ENCODE measurements at places on chromosomes 12 and 14. TPM values are rescaled to one million over a fixed set of nuclear protein-coding genes. Genes with fewer than 3 reads are reported as not detected.

GRCh38 chr12:87866578-87867292 lies 162.5 kb downstream of the C12orf50 start:
- H3K36me3 ChIP-seq = no peaks in the 10 kb centered on the region
- no peak overlapping the region for H3K27ac ChIP-seq
- no peaks in the 10 kb centered on the region for H3K27me3 ChIP-seq

- peaks cover 27% of the 10 kb centered on the region for H3K27me3 ChIP-seq
- DNase-seq = no peak
- H3K4me3 ChIP-seq = no peak overlapping the region
- H3K27ac ChIP-seq = no peak overlapping the region
- H3K36me3 ChIP-seq = no peaks in the 10 kb centered on the region
Measured at GRCh38 chr12:125983094-125983783, 918.0 kb downstream of the AACS start.

- no peaks in the 10 kb centered on the region for H3K27me3 ChIP-seq
- H3K4me1 ChIP-seq = peaks cover 18% of the 10 kb centered on the region
- H3K36me3 ChIP-seq = peaks cover 53% of the 10 kb centered on the region
- H3K4me3 ChIP-seq = peak within 1 kb of the TSS; percentile 77
- peak; percentile 54 for DNase-seq
- peak within 1 kb of the TSS; percentile 94 for H3K27ac ChIP-seq
Measured at GRCh38 chr14:23094666-23095195, at the start of gene ACIN1. TSS of gene ACIN1 (minus strand) at chr14:23095136. CDS start at chr14:23095112, 24 bp downstream.

- no peak overlapping the region for H3K27ac ChIP-seq
- H3K27me3 ChIP-seq = peaks cover 18% of the 10 kb centered on the region
- H3K36me3 ChIP-seq = no peaks in the 10 kb centered on the region
- H3K4me1 ChIP-seq = no peaks in the 10 kb centered on the region
Measured at GRCh38 chr12:123816896-123817537, 54.9 kb downstream of the DNAH10 start.

DNA sequence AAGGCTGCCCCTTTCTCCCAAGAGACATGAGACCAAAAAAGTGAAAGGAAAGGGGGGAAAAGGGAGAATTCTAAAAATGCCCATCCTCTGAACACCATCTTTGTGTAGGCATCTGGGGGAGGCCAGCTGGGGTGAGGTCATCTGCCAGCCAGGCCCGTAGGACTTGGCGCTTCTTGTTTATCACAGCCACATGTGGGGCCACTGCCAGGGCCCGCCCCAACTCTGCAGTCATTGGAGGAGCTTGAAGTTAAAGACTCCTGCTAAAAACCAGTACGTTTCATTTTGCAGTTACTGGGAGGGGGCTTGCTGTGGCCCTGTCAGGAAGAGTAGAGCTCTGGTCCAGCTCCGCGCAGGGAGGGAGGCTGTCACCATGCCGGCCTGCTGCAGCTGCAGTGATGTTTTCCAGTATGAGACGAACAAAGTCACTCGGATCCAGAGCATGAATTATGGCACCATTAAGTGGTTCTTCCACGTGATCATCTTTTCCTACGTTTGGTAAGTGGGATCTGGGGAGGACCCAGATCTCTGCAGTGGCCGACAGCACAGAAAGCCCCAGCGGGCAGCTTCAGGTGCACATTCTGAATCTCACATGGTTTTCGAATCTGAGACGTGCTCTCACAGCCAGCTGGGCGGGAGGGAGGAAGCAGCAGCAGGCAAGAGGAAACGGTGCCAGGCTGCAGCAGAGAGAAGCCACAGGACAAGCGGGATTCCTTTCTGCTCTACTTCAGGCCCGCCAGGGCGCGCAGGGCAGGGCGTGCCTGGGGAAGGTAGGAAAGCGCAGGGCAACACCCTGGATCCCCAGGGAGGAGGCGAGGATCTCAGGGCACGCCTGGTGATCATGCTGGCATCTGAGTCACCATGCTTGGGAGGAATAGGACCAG lies at the start of gene P2RX7:
Gene P2RX7, plus strand, starts transcription at position 276 of the 881 bp plus-strand sequence. Its CDS starts 95 bp downstream, at position 371.
- no peaks in the 10 kb centered on the region for H3K27me3 ChIP-seq
- peak within 1 kb of the TSS; percentile 55 for H3K27ac ChIP-seq
- no peaks in the 10 kb centered on the region for H3K36me3 ChIP-seq
- H3K4me3 ChIP-seq = peak within 1 kb of the TSS; percentile 84
- H3K4me1 ChIP-seq = peaks cover 26% of the 10 kb centered on the region

DNA sequence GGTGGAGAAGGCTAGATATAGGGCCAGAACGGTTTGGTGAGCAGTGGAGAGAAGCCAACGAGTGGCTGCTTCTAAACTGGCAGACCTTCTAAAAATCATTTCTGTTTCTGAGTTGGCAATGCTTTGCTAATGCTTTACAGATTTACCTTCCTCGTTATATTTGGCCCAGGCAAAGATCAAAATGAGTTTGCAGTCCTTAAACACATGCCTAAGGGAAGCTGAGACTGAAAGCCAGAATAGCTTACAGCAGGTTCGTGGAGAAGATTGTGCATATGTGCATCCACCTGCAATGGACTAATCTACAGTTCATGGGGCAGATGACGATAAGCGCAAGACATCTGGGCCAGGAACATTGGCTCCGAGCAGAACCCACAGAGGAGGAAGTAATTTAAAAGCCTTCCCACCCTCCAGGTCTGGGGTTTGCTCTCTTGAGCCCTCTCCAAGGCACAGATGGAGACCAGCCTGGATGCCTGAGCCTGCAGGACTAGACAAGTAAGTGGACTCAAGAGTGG lies 99.4 kb downstream of the NINJ2 start:
- no peaks in the 10 kb centered on the region for H3K27me3 ChIP-seq
- H3K4me3 ChIP-seq = peak overlapping the region; percentile 48
- peaks cover 67% of the 10 kb centered on the region for H3K4me1 ChIP-seq
- H3K36me3 ChIP-seq = no peaks in the 10 kb centered on the region
- peak overlapping the region; percentile 86 for H3K27ac ChIP-seq

KRT83 gene
- not detected for total RNA-seq

DNA sequence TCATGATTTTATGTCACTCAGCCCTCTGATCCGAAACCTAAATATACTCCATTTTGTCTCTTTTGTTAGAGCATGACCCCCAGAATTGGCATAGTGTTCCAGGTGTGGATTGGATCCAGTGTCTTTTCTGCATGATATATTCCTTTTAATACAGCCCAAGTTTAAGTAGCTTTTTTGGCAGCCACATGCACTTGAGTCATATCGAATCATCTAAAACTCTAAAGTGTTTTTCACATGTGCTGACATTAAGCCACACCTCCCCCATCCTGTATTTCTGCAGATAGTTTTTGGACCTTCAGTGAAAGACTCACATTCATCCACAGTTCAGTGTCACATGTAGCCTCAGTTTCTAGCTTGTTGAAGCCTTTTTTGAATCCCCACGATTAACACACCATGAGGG lies 30.6 kb downstream of the BORCS5 start:
- H3K36me3 ChIP-seq = peaks cover 4% of the 10 kb centered on the region
- H3K4me1 ChIP-seq = peaks cover 4% of the 10 kb centered on the region
- H3K4me3 ChIP-seq = no peak overlapping the region
- no peaks in the 10 kb centered on the region for H3K27me3 ChIP-seq

ANG gene
- total RNA-seq = 0.99 TPM

GRCh38 chr12:115364921-115365320 lies 680.9 kb upstream of the TBX3 start:
- no peak overlapping the region for H3K4me3 ChIP-seq
- H3K4me1 ChIP-seq = no peaks in the 10 kb centered on the region

Data from T-cell (primary cell).